ENCODE measurements at places on chromosomes 2 and 18. TPM values are rescaled to one million over a fixed set of nuclear protein-coding genes. Genes with fewer than 3 reads are reported as not detected.

DSG1 gene
- total RNA-seq: 0.16 TPM

PARD6G gene
- 9.5 TPM for total RNA-seq

MPP4 gene
- 0.31 TPM for total RNA-seq

DSG4 gene
- total RNA-seq: not detected

ACOXL gene
- total RNA-seq: not detected

GALR1 gene
- 0.16 TPM for total RNA-seq

MMADHC gene
- 137 TPM for total RNA-seq

CEBPZOS gene
- 24.5 TPM for total RNA-seq

CTNNA2 gene
- total RNA-seq: 261 TPM

DSC2 gene
- 5.9 TPM for total RNA-seq

UGT1A10 gene
- not detected for total RNA-seq

PTH2R gene
- total RNA-seq: 1.4 TPM

VWC2L gene
- 20.9 TPM for total RNA-seq

RTKN gene
- 6.7 TPM for total RNA-seq

IL1F10 gene
- total RNA-seq: not detected

CNTNAP5 gene
- total RNA-seq: 41.0 TPM

FAM161A gene
- 30.3 TPM for total RNA-seq

KLHL29 gene
- total RNA-seq: 8.4 TPM

DNAH7 gene
- total RNA-seq: 16.5 TPM

SUCLG1 gene
- total RNA-seq: 105 TPM

C1GALT1C1L gene
- total RNA-seq: not detected

ZNF385B gene
- total RNA-seq: 18.4 TPM

TRABD2A gene
- total RNA-seq: 1.1 TPM

SERPINB3 gene
- total RNA-seq: not detected

PLGLB2 gene
- total RNA-seq: 2.0 TPM

TNFAIP6 gene
- 0.31 TPM for total RNA-seq

CD302 gene
- total RNA-seq: 2.5 TPM

BCL2 gene
- 30.6 TPM for total RNA-seq

COL4A4 gene
- total RNA-seq: 0.78 TPM

FN1 gene
- total RNA-seq: 85.5 TPM

NXPH2 gene
- total RNA-seq: 30.4 TPM

LBX2 gene
- not detected for total RNA-seq

TMEM150A gene
- total RNA-seq: 4.8 TPM

ATP5F1A gene
- 642 TPM for total RNA-seq

KCNG2 gene
- 0.31 TPM for total RNA-seq

DYNAP gene
- total RNA-seq: not detected

KRTCAP3 gene
- total RNA-seq: not detected

ERBB4 gene
- total RNA-seq: 127 TPM

STAT4 gene
- 1.2 TPM for total RNA-seq

CXCR1 gene
- not detected for total RNA-seq

PROKR1 gene
- 2.0 TPM for total RNA-seq

RBM44 gene
- 5.1 TPM for total RNA-seq

CTLA4 gene
- total RNA-seq: not detected

FAM110C gene
- 3.1 TPM for total RNA-seq

EMILIN2 gene
- 2.0 TPM for total RNA-seq

ALKAL2 gene
- 2.0 TPM for total RNA-seq

ALLC gene
- total RNA-seq: not detected

RRM2 gene
- total RNA-seq: 4.8 TPM

ZNF512 gene
- total RNA-seq: 55.8 TPM

ASPRV1 gene
- 2.8 TPM for total RNA-seq

LHCGR gene
- 0.16 TPM for total RNA-seq

OSBPL6 gene
- 22.3 TPM for total RNA-seq

IL36G gene
- total RNA-seq: not detected

NCKAP5 gene
- 14.0 TPM for total RNA-seq

TMEM214 gene
- total RNA-seq: 7.8 TPM
